Inflammatory macrophage (primary cell): ENCODE measurements at places on chromosomes 5 and 9.

GRCh38 chr9:34560599-34561214 is 28.8 kb downstream of the CNTFR start:
- no peak for DNase-seq

- DNase-seq, result no peak
Measured at GRCh38 chr5:10825897-10826644, 65.0 kb upstream of the DAP start.

GRCh38 chr9:109812818-109813281 is 32.9 kb downstream of the PALM2AKAP2 start:
- DNase-seq, result no peak

- no peak for DNase-seq
Measured at GRCh38 chr9:123347289-123348060, 8.5 kb upstream of the CRB2 start.

DNA sequence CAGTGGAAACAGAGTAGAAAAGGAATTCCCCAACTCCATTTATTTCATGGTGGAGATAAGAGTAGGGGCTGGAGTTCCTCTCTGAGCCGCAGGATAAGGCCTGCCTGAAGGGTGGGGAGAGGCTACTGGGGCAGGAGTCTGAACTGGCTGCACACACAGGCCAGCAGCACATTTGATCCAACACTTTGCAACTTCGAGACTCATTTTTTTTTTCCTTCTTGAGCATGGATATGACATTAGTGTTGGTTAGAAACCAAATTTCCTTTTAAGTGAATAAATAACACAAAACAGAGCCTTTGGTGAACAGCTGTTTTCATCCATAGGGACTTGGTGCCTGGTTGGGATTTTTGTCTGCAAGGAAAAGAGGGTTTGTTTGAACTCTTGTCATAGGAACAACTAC is 76.6 kb downstream of the RALGPS1 start:
- DNase-seq, result no peak

DNA sequence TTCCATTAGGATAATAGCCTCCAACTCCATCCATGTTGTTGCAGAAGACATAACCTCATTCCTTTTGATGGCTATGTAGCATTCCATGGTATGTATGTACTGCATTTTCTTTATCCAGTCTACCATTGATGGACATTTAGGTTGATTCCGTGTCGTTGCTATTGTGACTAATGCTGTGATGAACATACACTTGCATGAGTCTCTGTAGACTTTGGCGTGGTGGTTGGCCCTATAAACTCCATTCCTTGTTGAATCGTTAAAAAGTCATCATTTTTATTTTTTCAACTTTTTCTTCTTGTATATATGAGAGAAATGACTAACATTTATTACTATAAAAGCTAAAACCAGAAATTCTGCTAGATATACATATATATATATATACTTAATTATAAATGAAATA is 1491.9 kb upstream of the CDH6 start:
- no peak for DNase-seq

- DNase-seq, result no peak
Measured at GRCh38 chr5:5919411-5919810, 458.9 kb downstream of the MED10 start.

- DNase-seq, result no peak
Measured at GRCh38 chr5:113123618-113124017, 147.0 kb downstream of the DCP2 start.

GRCh38 chr5:101035425-101035824 is 132.3 kb upstream of the ST8SIA4 start:
- DNase-seq, result no peak

GRCh38 chr5:139633295-139634027 is 14.7 kb upstream of the CXXC5 start:
- peak; percentile 70 for DNase-seq

DNA sequence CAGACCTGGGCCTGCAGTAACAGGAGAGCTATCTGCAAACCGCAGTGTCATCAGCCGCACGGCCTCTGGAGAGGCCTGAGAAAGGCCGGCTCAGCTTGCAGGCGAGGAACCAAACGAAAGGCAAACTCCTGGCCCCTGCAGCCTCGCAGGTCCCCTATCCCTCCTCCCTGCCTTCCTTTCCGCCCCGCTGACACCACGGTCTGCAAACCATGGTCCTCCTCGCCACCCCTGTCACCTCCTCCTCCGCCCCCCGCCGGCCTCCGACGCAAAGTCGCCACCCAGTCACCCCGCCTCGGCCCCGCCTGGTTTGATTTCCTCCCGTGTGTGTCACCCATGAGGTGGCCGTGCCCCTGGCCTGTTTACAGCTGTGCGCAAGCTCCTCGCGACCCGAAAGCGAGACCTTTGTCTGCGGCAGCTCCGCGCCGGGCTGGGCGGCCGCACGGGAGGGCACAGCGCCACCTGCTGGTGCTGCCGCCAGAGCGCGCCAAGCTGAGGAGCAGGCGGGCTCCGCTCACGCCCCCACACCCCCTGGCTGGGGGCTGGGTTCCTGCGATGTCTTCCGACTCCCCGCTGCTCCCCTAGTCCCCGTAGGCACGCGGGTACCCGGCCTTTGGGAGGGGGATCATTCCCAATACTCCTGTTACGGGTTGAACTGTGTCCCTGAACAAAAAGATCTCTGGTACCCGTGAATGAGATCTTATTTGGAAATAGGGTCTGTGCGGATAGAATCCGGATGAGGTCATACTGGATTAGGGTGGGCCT is 19.4 kb downstream of the GBGT1 start:
- peak; percentile 83 for DNase-seq

- DNase-seq, result no peak
Measured at GRCh38 chr5:68215898-68216244, 315 bp downstream of the PIK3R1 start.

DNA sequence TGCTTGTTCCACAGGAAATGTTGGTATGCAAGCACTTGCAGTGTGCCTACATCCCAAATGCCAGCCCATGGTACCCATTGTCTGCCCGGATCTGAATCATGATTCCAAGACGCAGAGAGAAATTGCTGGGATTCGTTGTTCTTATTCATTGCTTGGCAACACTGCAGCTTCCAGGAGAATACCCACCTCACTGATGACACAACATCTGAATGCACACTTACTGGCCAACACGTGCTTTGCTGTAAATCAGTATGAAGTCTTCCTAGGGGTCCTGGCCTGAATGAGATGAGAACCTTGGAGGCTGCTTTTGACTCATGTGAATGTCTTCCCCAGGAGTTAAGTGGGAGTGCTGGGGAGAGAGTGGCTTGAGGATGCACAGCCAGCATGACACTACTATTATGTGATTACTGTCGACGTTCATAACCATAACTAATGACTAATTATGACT is 11.6 kb downstream of the SRD5A1 start:
- no peak for DNase-seq

DNA sequence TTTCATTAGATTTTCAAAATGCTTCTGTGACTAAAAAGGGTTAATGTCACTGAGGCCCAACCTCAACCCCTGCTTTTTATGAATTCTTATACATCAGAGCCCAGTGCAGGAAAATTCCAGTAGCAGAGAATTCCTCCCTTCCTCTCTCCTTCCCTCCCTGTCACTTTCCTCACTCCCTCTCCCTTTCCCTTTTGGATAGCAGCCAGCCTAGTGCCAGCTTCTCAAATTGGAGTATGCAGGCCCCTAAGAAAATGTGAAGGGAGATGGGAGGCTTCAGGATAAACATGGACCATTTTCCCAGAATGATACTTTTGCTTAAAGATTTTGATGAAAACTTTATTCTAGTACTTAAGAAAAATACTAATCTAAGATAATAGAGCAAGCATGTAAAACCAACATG is 507.4 kb downstream of the KDM4C start:
- no peak for DNase-seq

- DNase-seq, result no peak
Measured at GRCh38 chr9:129835860-129836223, 584 bp downstream of the USP20 start.

DNA sequence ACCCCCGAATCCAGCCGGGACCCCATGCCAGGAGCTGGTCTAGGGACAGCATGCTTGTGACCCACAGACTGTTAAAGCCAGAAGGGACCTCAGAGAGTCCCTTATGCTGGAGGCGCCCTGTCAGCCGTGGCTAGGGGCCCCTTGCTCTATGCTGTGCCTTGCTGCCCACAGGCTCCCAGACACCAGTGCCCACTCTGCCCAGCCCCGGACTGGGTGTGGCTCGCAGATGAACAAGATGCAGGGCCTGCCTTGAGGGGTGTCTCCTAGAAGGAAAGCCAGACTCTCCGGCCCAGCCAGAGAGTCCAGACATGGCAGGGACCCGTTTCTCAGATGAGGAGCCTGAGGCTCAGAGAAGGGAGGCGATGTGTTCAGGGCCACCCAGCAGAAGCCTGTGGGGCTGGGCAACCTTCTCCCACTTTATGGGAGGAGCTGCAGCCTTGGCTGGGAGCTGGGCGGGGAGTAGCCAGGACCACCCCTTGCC is 85.7 kb downstream of the LMX1B start:
- no peak for DNase-seq

DNA sequence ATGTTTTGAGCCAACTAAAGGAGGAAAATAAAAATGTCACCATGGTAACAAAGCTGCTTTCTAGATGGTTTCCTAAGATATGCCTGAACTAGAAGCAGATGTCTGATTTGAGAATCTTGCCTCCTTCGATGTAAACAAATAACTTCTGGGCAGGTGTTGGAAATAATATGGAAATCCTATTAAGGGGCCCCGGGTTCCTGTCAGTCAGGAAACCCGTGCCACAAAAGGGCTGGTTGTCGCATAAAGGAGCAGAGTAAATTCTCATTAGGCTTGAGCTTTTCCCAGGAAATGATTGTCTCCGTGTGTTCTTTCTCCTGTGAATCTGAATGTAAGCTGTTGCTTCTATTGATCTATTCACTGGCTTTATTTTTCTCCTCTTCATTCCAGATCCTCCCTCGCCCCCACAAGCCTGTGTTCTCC is 90.8 kb downstream of the TLE4 start:
- no peak for DNase-seq

DNA sequence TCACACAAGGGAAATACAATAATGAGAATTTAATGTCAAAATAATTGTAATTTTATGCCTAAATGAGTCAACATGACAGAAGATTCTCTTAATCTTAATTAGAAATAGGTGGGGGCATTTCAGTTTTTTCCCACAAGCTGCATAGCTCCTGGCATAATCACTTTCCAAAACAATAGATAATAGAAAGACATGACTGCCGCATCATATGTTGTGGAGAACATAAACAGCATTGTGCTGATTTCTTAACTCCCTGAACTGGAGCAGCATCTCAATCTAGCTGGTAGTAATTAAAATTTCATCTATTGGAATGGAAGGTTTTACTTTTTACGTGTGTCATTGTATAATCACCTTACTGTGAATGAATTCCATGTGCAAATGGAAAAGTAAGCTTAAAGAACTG is 112.1 kb downstream of the ST8SIA4 start:
- no peak for DNase-seq

- DNase-seq, result peak; percentile 58
Measured at GRCh38 chr9:2157277-2158110, 142.3 kb downstream of the SMARCA2 start.

DNA sequence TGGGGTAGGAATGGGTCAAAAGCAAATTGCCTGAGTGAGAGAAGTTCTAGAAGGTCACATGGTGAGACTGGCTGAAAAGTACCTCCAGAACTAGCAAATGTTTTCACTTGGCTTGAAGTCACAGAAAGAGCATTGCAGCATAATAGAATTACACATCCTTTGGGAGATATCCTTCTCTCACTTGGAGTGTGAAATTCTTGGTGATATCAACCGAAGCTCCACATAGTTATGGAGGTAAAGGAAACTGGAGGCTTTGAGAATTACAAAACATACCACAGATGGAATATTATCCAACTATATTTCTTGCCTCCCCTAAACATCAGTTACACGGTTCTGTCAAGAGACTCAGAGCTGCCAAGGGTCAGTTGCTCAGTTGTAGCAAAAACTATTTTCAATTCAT is 182.4 kb downstream of the SEMA5A start:
- DNase-seq, result no peak

DNA sequence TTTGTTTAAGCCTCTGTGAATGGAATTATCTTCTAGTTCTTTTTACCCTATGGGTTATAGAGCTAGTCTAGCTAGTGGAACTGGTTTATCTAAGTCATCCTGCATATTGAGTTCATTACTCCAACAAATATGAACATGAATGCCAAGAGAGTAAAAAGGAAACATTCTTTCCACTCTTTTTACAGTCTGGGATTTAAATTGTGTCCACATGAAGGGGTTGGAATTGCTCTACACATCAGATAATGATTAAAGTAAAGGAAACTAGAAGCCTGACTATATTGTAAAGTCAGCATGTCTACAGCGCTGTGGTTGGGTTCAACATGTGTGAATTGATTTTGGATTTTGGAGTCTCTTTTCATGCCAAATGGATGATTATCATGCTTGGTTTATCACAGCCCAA is 173.1 kb downstream of the CCDC171 start:
- no peak for DNase-seq

DNA sequence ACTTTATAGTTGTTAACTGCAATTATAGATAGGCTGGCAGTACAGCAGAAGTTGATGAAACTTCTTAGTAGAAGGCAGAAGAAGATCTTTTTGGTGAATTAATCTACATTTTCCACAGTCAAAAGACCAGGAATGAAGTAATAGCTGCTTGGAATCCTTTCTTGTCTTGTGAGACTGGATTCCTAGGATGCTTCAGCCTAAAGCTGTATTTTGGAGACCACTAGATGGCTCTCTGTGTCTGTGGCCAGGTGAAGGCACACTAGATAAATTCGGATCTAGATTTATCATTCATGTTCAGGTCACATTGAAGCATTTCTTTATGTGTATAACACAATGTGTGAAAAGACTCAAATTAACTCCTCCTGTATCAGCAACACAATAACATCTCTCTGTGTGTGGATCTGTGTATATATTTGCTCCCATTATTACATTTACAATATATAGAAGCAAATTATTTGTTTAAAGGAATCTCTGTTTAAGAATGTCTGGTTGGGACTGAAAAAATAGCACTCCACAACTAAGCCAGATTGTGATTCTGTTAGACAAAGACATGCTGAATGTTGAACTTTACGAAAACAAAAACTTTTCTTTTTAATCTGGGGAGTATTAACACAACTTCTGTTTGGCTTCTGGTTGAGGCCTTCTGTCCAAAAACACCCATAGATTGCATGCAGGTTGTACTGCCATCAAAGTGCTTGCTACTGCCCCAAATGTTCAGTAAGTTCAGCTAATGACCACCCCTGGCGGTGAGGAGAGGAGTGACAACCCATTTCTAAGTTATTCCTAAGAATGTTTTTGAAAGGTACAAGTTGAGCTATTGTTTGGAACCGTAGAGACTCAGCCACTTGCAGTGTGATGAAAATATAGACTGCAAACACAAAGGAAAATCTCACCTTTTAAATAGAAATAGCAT is 10.6 kb downstream of the GRIN3A start:
- DNase-seq, result peak; percentile 10

GRCh38 chr5:87183896-87184295 is 83.8 kb upstream of the RASA1 start:
- peak; percentile 48 for DNase-seq
